ENCODE measurements at places on chromosomes 2 and 18. TPM values are rescaled to one million over a fixed set of nuclear protein-coding genes. Genes with fewer than 3 reads are reported as not detected.

Gene RELCH
- total RNA-seq: 32.3 TPM

Gene PDCD1
- total RNA-seq: 42.0 TPM

Gene DSG1
- total RNA-seq: not detected

Gene CDKL4
- 0.11 TPM for total RNA-seq

Gene PLA2R1
- total RNA-seq: not detected

Gene NTSR2
- total RNA-seq: not detected

GRCh38 chr18:40983835-40984234, 971.2 kb upstream of the PIK3C3 start:
- no peak for DNase-seq

DNA sequence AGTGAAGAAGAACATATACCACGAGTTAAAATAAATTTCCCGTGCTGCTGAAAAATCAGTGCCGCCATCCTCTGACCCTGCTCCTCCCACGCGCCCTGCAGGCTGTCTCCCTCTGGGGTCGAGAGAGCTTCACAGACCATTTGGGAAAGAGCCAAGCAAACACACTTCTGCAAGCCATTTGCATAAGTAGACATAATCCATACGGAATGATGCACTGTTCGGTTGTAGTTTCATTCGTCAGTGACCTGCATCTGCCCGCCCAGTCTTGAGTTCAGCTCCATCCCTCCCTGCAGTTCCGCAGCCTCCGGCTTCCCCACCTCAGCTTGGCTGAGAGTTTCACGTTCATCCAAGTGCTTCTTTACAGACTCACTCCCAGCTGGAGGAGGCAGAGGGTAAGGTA, 69.6 kb downstream of the TRAPPC12 start:
- no peak for DNase-seq

- DNase-seq: no peak
Measured at GRCh38 chr2:138059487-138060300, 95.4 kb downstream of the HNMT start.

DNA sequence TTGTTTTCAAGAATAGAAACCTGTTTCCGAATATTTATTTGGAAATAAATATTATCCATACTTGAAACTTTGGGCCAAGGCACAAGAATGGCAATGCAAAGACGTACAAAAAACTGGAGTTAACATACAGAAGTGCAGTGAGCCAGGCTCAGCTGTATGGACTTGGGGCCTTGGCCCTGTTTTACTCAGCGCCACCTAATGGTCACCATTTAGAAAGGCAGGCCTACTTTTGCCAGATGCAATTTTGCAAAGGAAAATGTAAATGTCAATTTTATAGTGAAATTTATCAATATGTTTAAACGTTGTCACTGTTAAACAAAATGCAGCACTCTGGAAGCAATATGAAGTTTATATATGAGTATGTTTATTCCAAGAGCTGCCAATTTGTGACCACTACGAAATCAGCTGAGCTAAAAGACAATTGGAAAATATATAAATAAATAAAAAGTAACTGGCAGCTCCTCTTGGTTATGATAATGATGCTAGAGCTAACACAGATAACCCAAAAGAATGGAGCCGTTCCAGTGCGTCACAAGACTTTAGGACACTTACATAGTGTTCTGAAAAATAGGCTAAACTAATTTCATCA, 155.0 kb downstream of the ARHGAP15 start:
- DNase-seq: no peak

Measured in activated T-helper 2 cell treated with anti-CD3 and anti-CD28 coated beads, Interferon-gamma antibody, Interleukin-2, Interleukin-4, amounts not matched to agents 10 μg/mL and 5 μg/mL and 100 μg/mL, durations not matched to agents 14 hours and 24 hours and 36 hours (primary cell).